Immature natural killer cell (primary cell): ENCODE measurements at places on chromosomes 5 and 9. TPM values are rescaled to one million over a fixed set of nuclear protein-coding genes. Genes with fewer than 3 reads are reported as not detected.
A peak's percentile ranks its signal among the peaks of the same experiment; 100 is the strongest.

DNA sequence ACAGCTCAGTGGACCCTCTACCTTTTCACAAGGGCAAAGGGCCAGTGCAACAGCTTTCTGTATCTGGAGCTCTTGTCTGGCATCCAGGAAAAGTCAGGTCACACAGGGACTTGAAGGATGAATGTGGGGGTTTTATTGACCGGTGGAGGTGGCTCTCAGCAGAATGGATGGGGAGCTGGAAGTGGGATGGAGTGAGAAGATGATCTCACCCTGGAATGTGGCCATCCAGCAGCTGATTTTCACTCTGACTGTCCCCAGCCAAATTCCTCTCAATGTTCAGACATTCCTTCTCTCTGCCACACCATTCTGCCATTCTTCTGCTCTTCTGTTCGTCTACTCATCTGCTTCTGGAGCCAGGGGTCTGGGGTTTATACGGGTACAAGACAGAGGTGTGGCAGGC, 1119.9 kb downstream of the TAF11L14 start:
- H3K4me3 ChIP-seq = no peak overlapping the region
- H3K36me3 ChIP-seq = no peaks in the 10 kb centered on the region
- no peak overlapping the region for H3K27ac ChIP-seq
- H3K27me3 ChIP-seq = peaks cover 6% of the 10 kb centered on the region
- DNase-seq = no peak

- H3K27ac ChIP-seq = no peak overlapping the region
- no peaks in the 10 kb centered on the region for H3K4me1 ChIP-seq
- H3K27me3 ChIP-seq = no peaks in the 10 kb centered on the region
- DNase-seq = no peak
- H3K4me3 ChIP-seq = no peak overlapping the region
These were observed 56.5 kb downstream of the ANKRD33B start for GRCh38 chr5:10620346-10620745.

GRCh38 chr9:131104016-131104740, 7.8 kb downstream of the AIF1L start:
- no peaks in the 10 kb centered on the region for H3K4me1 ChIP-seq
- no peak overlapping the region for H3K27ac ChIP-seq
- no peaks in the 10 kb centered on the region for H3K27me3 ChIP-seq
- no peaks in the 10 kb centered on the region for H3K36me3 ChIP-seq
- no peak for DNase-seq
- H3K4me3 ChIP-seq = no peak overlapping the region

GRCh38 chr5:138874771-138875551, at the start of gene LRRTM2:
Gene LRRTM2, minus strand, starts transcription at chr5:138875335. Its CDS starts 424 bp downstream, at chr5:138874911.
- no peak within 1 kb of the TSS for H3K4me3 ChIP-seq
- H3K27ac ChIP-seq = no peak within 1 kb of the TSS
- DNase-seq = no peak
- H3K27me3 ChIP-seq = no peaks in the 10 kb centered on the region
- no peaks in the 10 kb centered on the region for H3K4me1 ChIP-seq
- H3K36me3 ChIP-seq = no peaks in the 10 kb centered on the region

- no peak for DNase-seq
- H3K4me3 ChIP-seq = no peak overlapping the region
- no peaks in the 10 kb centered on the region for H3K27me3 ChIP-seq
- H3K27ac ChIP-seq = no peak overlapping the region
- H3K4me1 ChIP-seq = no peaks in the 10 kb centered on the region
These were observed 31.4 kb upstream of the TMOD1 start for GRCh38 chr9:97470076-97470475.

The TAF1L gene
- polyA plus RNA-seq = not detected

The ABO gene
- polyA plus RNA-seq = 0.03 TPM

- no peaks in the 10 kb centered on the region for H3K4me1 ChIP-seq
- no peaks in the 10 kb centered on the region for H3K27me3 ChIP-seq
- H3K27ac ChIP-seq = no peak overlapping the region
These were observed 384.7 kb downstream of the IRX2 start for GRCh38 chr5:2366816-2367215.

DNA sequence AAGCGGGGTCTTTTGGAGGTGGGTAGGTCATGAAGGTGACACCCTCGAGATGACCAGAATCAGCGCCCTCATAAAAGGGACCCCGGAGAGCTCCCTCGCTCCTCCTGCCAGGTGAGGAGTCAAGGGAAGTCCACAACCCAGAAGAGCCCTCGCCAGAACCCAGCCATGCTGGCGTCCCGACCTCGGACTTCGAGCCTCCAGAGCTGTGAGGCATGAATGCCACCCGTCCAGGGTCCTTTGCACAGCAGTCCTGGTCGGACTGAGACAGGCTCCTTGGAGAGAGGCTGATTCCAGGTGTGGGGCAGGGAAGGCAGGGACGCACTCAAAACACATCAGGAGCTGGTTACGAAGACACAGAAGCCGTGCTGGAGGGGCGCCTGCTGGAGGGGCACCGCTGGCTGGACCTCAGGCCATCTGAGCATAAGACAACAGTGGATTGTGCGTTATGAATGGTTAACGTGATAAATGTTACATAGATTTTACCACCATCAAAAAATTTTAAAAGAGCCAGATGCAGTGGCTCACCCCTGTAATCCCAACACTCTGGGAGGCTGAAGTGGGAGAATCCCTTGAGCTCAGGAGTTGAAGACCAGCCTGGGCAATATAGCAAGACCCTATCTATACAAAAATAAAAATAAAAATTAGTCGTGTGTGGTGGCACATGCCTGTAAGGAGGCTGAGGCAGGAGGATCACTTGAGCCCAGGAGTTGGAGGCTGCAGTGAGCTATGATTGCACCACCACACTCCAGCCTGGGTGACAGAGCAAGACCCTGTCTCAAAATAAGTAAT, 5.7 kb upstream of the CLIC3 start:
- DNase-seq = no peak
- peaks cover 24% of the 10 kb centered on the region for H3K27me3 ChIP-seq
- H3K4me3 ChIP-seq = no peak overlapping the region
- no peak overlapping the region for H3K27ac ChIP-seq
- H3K4me1 ChIP-seq = peaks cover 66% of the 10 kb centered on the region

GRCh38 chr9:116436121-116436520, 251.0 kb upstream of the TRIM32 start:
- H3K4me3 ChIP-seq = no peak overlapping the region
- H3K27me3 ChIP-seq = peaks cover 2% of the 10 kb centered on the region
- H3K36me3 ChIP-seq = peaks cover 29% of the 10 kb centered on the region
- no peak for DNase-seq
- no peaks in the 10 kb centered on the region for H3K4me1 ChIP-seq

The PLAC8L1 gene
- polyA plus RNA-seq = not detected

The MEGF10 gene
- not detected for polyA plus RNA-seq

DNA sequence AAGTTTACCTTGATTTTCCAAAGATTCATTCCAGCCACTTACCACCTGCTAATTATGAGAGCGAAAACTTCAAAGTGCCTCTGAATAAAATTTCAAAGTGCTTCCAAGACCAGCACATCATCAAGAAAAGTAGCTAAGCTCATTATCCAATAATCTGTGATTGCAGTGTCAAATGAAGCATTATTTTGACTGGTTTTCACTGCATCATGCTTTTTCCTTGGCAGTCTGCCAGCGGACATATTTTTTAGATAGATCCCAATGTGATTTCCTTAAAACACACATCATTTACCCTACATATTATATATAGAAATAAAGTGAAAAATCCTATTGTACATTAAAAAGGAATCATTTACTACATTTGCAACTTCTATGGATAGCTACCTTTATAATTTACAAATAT, 508.6 kb upstream of the FAM174A start:
- no peak overlapping the region for H3K27ac ChIP-seq
- no peak for DNase-seq
- no peak overlapping the region for H3K4me3 ChIP-seq
- H3K4me1 ChIP-seq = no peaks in the 10 kb centered on the region
- no peaks in the 10 kb centered on the region for H3K27me3 ChIP-seq

DNA sequence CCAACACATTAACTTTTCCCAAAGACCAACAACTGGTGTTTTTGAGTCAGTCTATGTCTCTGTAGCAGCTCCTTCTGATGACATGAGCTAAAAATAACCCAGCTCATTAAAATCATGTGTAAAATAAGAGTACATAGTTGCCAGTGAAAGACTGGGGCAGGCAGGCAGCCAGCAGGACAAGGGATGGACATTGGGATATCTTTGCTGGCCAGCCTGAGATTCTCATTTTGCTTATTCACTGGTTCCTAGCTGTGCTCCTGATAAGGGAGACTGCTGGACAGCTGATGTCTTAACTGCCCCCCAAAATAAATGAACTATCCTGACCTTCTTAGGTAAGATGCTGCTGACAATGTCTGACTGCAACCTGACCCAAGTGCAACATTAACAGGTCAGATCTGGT, 33.9 kb downstream of the EPB41L4B start:
- H3K36me3 ChIP-seq = no peaks in the 10 kb centered on the region
- no peak overlapping the region for H3K4me3 ChIP-seq
- H3K27me3 ChIP-seq = peaks cover 3% of the 10 kb centered on the region

DNA sequence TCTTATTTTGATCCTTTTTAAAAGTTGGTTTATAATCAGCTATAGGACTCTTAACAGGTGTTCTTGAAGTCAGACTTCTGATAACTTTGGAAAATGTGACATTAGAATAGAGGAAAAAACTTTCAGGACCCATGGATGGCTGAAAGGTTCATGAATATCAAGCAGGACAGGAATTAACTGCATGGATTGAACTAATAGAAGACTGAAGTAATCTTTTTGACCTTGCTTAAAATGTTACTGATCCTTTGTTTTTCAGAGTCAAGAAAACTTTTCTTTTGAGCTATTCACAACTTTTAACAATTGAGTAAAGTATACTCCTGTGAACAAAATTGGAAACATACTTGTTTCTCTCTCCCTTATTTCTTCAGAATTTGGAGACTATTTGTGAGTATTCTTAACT, 79.2 kb downstream of the PLK2 start:
- H3K4me3 ChIP-seq = no peak overlapping the region
- no peaks in the 10 kb centered on the region for H3K27me3 ChIP-seq
- no peak for DNase-seq
- no peaks in the 10 kb centered on the region for H3K4me1 ChIP-seq

The SOX30 gene
- polyA plus RNA-seq = 0.35 TPM

The CDKN2B-AS1 gene
- not detected for polyA plus RNA-seq

GRCh38 chr5:169018925-169019324, 282.0 kb downstream of the SLIT3 start:
- no peaks in the 10 kb centered on the region for H3K4me1 ChIP-seq
- H3K27me3 ChIP-seq = no peaks in the 10 kb centered on the region
- no peak overlapping the region for H3K4me3 ChIP-seq
- no peak overlapping the region for H3K27ac ChIP-seq
- DNase-seq = no peak
- H3K36me3 ChIP-seq = no peaks in the 10 kb centered on the region

GRCh38 chr5:141127305-141127704, 5.7 kb downstream of the PCDHB4 start:
- no peak overlapping the region for H3K27ac ChIP-seq
- H3K4me3 ChIP-seq = no peak overlapping the region
- DNase-seq = no peak
- no peaks in the 10 kb centered on the region for H3K4me1 ChIP-seq
- H3K27me3 ChIP-seq = no peaks in the 10 kb centered on the region

GRCh38 chr9:76572151-76572550, 113.2 kb downstream of the GCNT1 start:
- DNase-seq = no peak
- H3K27me3 ChIP-seq = peaks cover 12% of the 10 kb centered on the region
- H3K4me1 ChIP-seq = peaks cover 61% of the 10 kb centered on the region

The MTAP gene
- polyA plus RNA-seq = 7.3 TPM

The CDH9 gene
- polyA plus RNA-seq = not detected

The CMYA5 gene
- not detected for polyA plus RNA-seq

The MARCHF3 gene
- polyA plus RNA-seq = 3.4 TPM

DNA sequence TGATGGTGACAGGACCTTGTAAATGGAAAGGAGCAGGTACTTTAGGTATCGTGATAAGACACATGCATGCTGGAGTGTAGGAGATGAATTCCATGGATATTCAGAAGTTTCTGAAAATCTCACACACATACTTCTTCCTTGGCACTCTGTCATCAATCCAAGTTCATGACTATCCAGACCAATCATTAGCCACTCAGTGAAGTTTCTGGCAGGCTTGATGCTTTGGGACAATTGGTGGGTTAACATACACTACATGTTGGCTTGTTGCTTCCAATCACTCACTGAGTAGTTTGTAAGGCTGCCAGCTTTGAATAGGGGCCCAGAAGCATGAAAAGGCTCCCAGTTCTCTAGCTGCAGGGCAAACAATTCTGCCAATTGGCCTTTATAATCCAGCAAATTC, 147.6 kb downstream of the CEMIP2 start:
- no peaks in the 10 kb centered on the region for H3K4me1 ChIP-seq
- H3K27me3 ChIP-seq = peaks cover 1% of the 10 kb centered on the region
- no peaks in the 10 kb centered on the region for H3K36me3 ChIP-seq
- no peak overlapping the region for H3K4me3 ChIP-seq
- H3K27ac ChIP-seq = no peak overlapping the region

GRCh38 chr5:55172051-55172899, 702 bp downstream of the CDC20B start:
- H3K36me3 ChIP-seq = no peaks in the 10 kb centered on the region
- peak overlapping the region; percentile 89 for H3K4me3 ChIP-seq
- H3K27me3 ChIP-seq = peaks cover 33% of the 10 kb centered on the region
- DNase-seq = peak; percentile 76
- H3K27ac ChIP-seq = peak overlapping the region; percentile 87

GRCh38 chr9:123942542-123942941, 12.6 kb upstream of the DENND1A start:
- H3K27ac ChIP-seq = no peak overlapping the region
- H3K4me1 ChIP-seq = no peaks in the 10 kb centered on the region
- peaks cover 2% of the 10 kb centered on the region for H3K27me3 ChIP-seq
- DNase-seq = no peak

- H3K4me1 ChIP-seq = no peaks in the 10 kb centered on the region
- no peaks in the 10 kb centered on the region for H3K36me3 ChIP-seq
- H3K27me3 ChIP-seq = peaks cover 4% of the 10 kb centered on the region
- no peak for DNase-seq
- no peak overlapping the region for H3K4me3 ChIP-seq
These were observed 208.3 kb downstream of the GABBR2 start for GRCh38 chr9:98500337-98500919.

The SLC6A3 gene
- not detected for polyA plus RNA-seq

The PCDHGA6 gene
- polyA plus RNA-seq = not detected

The ZBED3 gene
- 1.5 TPM for polyA plus RNA-seq

GRCh38 chr9:97905228-97905627, 17.1 kb downstream of the TRMO start:
- H3K36me3 ChIP-seq = peaks cover 10% of the 10 kb centered on the region
- H3K27ac ChIP-seq = peak overlapping the region; percentile 93
- peaks cover 4% of the 10 kb centered on the region for H3K27me3 ChIP-seq
- peak; percentile 40 for DNase-seq
- peaks cover 52% of the 10 kb centered on the region for H3K4me1 ChIP-seq

The NMUR2 gene
- not detected for polyA plus RNA-seq

- peaks cover 7% of the 10 kb centered on the region for H3K27me3 ChIP-seq
- no peaks in the 10 kb centered on the region for H3K36me3 ChIP-seq
- no peak for DNase-seq
- H3K4me3 ChIP-seq = no peak overlapping the region
These were observed 82.6 kb upstream of the LMX1B start for GRCh38 chr9:126531035-126531571.
